ENCODE measurements at places on chromosomes 12 and 14.

GRCh38 chr14:69553252-69553651, 21.4 kb downstream of the CCDC177 start:
- DNase-seq: no peak

GRCh38 chr14:94011795-94012194, 14.3 kb upstream of the OTUB2 start:
- DNase-seq: peak; percentile 56

- DNase-seq: no peak
These were observed 116.0 kb upstream of the FLRT2 start for GRCh38 chr14:85413836-85414526.

DNA sequence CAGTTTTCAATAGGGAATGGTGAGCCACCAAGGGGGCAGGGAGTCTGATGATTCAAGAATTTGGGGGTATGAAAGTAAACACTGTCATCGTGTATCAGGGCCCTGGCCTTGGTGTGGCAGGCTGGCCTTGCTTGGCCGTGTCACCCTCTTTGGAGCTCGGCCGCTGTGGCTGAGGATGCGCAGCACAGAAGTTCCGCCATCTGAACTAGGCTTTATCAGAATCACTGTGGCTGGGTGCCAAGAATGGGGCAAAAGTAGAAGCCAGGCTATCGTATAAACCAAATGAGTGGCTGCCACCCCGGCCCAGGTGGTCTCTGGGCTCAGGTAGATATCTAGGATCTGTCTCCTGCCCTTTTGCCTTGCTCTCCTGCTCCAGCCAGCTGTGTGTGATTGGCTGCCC, 137.4 kb downstream of the PAPOLA start:
- DNase-seq: no peak

DNA sequence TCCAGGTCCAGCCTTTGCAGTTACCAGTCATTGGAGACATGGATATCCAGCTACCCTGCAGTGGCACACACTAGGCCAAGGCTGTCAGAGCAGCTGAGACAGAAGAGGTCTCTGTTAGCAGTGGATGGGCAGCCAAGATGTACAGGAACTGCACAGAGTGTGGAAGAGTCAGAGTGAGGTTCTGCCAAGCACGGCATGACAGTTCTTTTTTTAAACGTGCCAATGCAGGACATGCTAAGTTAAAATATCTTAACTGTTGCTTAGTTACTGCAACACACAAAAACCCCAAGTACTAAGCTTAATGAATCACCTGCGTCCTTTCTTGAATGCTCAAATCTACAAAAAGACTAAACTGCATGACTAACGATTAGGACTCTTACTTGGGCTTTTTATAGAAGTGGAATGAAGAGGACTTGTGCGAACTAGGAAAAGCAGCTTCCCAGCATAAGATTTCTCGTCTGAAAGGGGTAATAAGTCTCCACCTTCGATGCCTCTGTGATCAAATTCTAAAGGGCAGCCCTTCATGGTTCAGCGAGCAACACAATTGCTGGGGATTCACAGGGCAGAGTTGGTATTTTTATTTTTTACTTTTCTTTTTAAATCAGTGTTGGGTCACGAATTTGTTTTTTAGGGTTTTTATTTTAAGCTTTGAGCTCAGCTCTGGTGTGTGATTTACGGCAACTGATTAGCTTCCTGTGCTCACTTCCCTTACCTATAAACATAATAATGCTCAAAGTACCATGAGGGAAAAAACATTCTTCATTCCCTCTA, 20.6 kb downstream of the MAPK1IP1L start:
- peak; percentile 64 for DNase-seq
